ENCODE measurements at places on chromosomes 4 and X. TPM values are rescaled to one million over a fixed set of nuclear protein-coding genes. Genes with fewer than 3 reads are reported as not detected.

DNA sequence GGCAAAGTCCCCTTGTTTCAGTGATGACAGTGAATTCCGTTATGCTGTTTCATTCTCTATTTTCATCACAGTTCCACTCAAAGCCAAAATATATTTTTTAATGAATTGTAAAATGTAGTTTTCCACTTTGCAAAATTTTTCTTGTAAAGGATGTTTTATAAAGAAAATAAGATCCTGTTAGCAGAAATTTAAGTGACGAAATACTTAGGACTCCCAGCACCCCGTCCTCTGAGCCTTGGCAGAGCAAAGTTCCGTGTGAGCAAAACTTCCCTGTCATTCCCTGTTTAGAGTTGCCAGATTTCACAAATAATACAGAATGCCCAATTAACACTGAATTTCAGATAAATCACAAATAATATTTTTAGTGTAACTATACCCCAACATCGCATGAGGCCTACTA lies 81.0 kb upstream of the RBPJ start:
- no peak for DNase-seq

GRCh38 chr4:64564126-64564525 lies 154.9 kb upstream of the TECRL start:
- DNase-seq: no peak

The KLF8 gene
- total RNA-seq: not detected

DNA sequence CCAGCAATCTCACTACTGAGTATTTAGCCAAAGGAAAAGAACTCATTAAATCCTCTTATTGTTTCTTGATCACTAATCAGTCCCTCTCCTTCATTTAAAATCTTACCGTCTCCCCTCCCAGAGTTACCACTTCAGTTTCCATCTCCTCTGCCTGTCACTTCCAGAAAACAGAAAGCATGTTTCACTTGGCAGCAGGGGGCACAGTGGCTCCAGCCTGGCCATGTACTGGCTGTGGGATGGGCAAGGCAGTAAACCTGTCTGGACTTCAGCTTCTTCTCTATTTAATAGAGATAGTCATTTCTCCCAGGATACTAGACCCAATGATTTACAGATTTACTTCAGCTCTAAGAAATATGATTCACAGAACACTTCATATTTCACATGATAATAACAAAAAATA lies 63.2 kb downstream of the CD40LG start:
- DNase-seq: peak; percentile 75

Data from SK-MEL-5 (cell line).